Stimulated activated naive CD4-positive, alpha-beta T cell (primary cell): ENCODE measurements at places on chromosomes 16 and 17.

GRCh38 chr16:86509759-86510464 is 415 bp upstream of the FOXF1 start:
- DNase-seq: no peak

DNA sequence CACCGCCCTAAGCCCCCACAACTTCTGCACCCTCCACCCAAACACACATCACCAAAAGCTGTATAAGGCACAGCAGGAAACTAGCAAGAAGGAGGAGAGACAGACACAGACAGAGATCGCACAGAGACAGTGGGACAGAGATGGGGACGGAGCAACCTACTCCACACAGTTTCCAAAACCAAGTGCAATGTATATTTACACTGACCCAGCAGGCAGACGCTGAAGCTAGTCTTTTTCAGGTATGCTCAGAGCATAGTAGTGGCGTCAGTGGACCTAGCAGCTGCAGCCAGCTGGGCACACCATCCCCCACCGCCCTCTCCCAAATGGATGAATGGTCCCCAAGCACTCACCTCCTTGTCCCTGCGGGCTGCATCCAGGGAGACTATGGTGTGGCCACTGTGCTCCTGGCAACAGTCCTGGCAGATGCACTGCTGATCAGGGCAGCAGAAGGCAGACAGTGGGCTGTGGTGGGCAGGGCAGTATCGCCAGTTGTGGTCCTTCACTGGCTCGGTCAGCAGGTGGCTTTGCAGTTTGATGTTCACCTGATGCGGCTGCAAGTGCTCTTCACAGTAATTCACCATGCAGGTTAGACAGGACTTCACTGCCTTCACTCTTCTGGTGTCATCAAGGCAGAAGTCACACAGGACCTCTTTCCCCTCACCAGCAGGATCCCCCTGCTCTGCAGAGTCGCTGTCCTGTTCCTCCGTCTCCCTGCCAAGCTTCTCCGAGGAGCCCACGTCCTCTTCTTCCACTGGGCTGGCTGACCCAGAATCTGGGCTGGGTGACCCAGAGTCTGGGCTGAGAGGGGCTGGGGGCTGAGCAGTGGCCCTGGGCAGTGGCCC is 31.5 kb upstream of the FBXW10B start:
- no peak for DNase-seq

DNA sequence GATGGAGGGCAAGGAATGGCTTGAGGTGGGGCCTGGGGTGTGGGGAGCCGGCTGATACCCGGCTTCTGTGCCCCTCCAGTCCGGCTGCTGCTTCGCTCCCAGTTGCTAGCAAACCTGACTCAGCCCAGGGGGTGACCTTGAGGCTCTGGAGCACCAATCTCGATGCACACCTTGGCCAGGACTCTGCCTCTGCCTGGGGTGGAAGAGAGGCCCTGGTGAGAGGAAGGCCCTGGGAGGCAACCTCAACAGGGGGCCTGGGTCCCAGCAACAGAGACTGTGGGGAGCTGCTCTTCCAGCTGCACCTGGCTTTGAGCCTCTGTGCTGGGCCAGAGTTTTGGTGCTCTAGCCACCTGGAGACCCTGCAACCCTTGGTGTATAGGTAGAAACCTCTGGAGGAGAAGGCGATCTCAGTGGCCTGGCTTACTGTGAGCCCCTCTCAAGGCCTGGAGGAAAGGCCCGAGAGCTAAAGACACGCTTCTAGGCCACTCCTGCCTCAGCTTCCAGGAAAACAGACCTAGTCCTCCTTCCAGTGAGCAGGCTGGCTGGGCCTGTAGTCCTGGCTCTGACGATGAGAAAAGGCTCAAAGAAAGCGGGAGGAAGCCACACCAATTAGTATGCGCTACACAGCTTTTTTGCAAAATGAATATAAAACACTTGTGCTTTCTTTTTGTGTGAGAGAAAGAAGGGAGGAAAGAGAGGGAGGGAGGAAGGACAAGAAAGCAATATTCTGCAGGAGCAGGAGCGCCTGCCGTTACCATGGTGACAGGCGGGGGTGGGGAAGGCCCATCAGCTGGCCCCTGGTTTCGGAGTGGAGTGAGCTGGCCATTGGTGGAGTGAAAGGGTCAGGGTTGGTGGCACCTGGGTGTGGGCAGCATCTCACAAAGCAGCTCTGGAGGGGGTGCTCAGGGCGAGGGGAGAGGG is 51.0 kb downstream of the VAC14 start:
- DNase-seq: no peak

GRCh38 chr17:64978138-64978537 is 58.9 kb upstream of the LRRC37A3 start:
- no peak for DNase-seq

- DNase-seq: no peak
Observed at GRCh38 chr16:11133344-11133943, 122.6 kb downstream of the SOCS1 start.

- no peak for DNase-seq
Observed at GRCh38 chr16:52948946-52949345, 103.8 kb downstream of the CHD9NB start.

DNA sequence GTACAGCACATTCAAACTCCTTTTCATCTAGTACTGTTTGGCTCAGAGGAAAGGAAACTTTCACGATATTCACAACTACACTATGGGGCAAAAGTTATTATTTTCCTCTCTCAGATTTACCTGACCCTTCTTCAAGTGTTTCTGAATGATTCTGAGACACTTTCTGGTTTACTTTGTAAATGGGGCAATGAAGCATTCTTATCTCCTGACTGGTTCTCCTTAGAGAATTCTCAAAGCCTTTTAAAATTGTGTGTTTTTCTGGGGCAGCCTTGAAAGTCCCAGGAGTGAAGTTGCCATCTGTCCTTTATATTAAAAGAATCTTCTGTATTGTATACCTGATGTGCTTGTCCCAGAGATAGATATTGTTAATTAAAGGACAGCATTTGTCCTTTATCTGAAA is 264.9 kb downstream of the FTO start:
- DNase-seq: no peak

- no peak for DNase-seq
Observed at GRCh38 chr16:2720064-2720457, at the start of gene PRSS27. PRSS27 (minus strand) TSS chr16:2720224; CDS start chr16:2720160, 64 bp downstream.

DNA sequence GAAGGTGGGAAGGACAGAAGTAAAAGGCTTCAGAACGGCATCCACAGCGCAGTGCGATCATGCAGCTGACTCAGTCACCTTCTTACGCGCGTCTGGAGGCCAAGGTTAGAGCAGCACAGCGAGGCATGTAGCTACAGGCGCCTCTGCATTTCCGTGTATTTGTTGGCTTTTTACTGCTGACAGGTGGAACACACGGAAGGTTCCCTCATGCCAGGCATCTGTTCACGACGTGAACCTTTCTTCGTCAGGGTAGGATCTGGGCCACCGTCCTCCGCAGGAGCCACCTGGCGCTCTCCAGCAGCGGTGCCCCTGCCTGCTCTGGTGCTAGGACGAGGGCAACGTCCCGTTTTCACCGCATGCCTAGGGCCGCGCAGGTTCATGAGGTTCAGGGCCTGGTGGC is 15.3 kb downstream of the TMEM204 start:
- no peak for DNase-seq

- no peak for DNase-seq
Observed at GRCh38 chr17:66304304-66305174, 2.1 kb downstream of the PRKCA start.
